ENCODE measurements at places on chromosomes 11 and 22.

GRCh38 chr11:61702701-61703312 is 22.6 kb downstream of the DAGLA start:
- DNase-seq: no peak

- DNase-seq: no peak
Measured at GRCh38 chr22:28597665-28598064, 82.0 kb downstream of the TTC28 start.

DNA sequence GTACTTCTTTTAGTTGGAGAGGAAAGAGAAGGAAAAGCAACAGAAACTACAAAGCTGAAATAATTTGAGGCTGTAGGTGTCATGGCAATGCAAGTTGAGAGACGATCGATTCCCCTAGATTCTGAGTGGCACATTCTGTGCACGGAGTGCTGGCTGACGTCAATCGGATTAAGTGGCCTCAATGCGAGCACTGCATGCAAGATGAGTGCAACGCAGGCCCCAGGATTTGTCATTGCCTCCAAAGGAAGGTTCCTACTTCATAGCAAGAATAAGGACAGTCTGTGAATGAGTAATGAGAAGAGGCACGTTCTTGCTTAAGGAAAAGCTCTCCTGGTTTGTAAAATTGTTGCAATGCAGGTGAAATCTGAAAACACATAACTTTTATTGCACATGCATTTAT is 892.4 kb downstream of the KCNA4 start:
- no peak for DNase-seq

DNA sequence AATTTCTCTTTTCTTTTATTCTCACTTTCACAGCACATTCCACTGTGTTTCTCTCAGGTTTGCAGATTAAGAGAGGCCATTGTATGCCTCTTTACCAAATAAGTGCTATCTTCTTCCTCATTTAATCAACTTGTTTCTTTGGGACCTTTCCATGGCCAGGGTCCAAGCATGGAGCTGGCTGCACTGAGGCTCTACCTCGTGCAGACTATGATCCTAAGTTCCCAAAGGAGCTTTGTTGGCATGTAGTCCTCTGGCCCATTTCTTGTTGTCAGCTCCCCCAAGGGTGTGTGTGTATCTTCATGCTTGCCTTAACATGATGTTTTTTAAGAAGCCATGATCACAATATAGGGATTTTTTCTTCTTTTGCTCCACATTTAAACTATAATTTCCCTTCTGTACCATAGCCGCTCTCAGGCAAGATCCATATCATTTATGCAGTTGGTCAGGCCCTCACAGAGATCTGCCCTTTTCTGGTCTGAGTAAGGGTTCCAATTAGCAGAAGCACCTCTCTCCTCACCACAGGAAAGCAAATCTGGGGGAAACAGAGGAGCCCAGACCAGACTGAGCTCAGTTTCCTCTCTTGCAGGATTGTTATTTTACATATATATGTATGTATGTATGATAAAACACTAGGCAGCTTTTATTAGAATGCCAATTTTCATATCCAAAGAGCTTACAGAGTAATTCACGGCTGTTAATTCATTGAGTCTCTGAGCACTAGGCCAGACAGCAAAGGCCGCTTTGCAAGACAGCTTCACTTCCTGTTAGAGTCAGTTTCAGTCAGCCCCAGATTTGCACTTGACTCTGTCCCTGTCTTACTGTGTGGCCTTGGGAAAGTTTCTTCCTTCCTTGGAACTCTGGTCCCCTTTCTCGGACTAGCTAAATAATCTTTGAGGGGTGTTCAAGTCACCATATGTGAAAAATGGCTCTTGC is 34.3 kb downstream of the CYB5R2 start:
- DNase-seq: no peak

DNA sequence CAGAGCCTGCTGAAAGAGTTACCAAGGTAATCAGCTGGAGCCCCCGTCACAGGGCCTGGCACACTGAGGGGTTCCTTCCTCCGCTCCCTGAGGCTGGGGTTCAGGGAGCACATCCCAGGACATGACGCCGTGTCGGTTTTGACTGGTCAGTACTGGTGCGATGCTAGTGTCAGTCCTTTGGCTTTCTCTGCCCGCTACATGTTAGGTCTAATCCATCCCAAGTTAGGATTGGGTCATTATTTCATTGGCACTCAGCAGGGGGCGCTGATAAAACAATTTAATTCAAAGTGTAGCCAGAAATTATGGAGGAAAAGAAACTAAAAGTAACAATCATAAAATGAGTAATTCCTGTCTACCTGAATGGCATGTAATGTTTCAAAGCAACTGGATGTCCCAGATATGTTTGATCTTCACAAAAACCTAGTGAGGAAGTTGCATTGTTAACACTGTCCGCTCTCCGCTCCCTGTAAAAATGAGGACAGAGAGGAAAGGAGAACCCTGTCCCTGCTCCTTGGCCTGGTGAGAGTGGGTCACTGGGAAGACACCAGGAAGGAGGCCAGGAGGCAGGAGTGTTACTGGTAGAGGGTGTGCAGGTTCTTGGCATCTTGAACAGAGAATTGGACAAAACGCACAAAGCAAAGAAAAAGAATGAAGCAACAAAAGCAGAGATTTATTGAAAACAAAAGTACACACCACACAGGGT is 27.1 kb downstream of the TSKU start:
- DNase-seq: no peak

- no peak for DNase-seq
Measured at GRCh38 chr11:79670882-79671281, 230.1 kb upstream of the TENM4 start.

DNA sequence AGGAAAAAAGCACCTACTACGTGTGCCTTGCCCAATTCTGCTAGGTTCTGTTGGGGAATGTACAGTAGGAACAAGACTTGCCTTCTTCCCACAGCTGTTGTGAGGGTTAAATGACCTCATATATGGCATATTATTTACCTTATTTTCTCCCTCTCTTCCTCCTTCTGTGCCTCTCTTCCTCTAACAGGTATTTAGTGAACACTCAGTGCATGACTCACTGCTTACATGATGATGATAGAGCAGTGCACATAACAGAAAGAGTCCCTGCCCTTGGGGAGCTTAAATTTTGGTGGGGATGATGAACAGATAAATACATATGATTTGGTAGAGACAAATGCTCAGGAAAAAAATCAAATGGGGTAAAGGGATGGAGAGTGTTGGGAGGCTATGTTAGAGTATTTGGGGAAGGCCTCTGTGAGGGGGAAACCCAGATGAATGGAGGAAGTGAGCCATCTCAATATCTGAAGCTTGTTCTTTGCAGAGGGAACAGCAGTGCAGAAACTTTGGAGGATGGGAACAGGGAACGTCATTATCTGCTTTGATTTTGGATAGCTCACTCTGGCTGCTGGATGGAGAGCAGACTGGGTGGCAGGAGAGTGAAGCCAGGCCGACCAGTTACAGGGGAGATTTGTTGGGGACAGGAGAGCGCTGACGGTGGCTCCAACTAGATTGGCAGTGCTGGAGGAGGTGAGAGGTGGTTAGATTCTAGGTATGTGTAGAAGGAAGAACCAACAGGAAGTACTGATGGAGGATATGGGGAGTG is 95.5 kb upstream of the TENM4 start:
- no peak for DNase-seq

- no peak for DNase-seq
Measured at GRCh38 chr11:77449060-77449521, 24.8 kb downstream of the PAK1 start.

DNA sequence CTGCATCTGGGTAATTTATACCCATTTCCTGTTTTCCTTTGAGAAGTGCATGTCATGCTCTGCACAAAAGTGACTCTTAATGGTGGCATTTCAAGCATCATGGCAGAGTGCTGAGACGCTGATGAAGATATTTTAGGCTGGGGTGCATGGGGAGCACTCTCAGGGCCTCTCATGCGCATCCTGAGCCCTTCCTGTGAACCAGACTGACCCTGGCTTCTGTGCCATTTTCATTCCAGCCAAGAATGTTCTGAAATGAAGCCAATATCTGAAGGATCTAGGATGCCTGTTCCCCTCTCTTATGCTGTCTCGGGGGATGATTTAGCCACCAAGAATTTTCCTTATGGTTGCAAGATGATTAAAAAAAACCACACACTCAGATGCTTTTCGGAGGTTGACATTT is 61.5 kb downstream of the MIAT start:
- no peak for DNase-seq

DNA sequence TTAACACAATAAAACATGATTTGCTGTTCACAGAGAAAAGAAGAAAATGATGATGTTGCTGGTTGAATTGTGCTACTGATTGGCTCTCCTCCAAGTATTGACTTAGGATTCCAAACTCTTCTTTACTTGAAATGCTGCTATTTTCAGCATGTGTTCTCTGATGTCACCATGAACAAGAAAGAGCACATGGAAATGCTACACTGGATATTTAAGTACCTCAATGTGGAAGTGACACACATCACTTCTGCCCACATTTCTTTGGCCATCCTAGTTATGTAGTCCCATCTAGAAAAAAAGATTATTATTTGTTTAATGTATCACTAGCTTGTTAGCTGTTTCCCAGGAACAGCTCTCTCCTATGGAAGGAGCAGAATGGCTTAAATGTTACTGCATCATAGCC is 27.2 kb downstream of the OR52B2 start:
- no peak for DNase-seq

GRCh38 chr11:3879216-3879966 is 23.9 kb downstream of the STIM1 start:
- DNase-seq: no peak

DNA sequence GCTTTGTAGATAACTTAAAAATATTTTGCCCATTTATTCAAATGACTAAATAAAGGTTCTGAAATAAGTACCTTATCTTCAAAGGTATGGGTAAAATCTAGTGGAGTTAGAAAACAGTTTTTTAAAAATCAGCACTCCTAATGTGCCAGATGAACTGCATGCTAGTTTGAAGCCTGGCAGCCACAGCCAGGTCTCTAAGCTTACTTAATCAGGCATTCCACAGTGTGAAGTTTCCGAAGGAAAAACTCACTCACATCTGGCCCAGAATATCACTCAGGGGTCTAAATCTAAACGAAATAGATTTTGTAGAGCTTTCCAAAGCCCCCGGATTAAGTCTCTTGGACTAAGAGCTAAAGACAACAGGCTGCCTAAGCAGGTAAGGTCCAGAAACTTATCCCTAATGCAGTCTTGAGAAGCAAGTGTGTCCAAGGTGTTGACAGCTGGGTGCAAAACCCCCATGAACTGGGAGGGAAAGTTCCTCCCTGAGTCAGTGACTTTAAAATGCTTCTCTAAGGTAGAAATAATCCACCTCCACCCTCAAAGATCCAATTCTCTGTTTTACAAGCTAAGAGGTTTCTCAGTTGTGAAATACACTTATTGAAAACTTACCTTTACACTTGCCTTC is 157.6 kb downstream of the FCHSD2 start:
- DNase-seq: no peak

DNA sequence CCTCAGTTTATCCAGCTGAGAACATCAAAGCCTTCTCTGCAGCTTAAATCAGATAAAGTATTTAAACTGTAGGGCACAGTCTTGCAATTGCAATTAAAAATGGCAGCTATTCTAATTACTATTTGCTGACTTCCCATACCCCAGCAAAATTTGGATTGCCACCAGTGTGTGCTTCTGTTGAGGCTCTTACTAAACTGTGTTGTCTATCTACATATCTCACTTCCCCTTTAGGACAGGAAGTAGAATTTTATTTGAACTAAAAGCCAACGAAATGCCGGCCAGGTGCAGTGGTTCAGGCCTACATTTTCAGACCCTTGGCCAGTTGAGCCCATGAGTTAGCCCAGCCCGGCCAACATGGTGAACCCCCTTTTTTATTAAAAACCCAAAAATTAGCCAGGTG is 7.1 kb downstream of the SAA4 start:
- DNase-seq: no peak

- no peak for DNase-seq
Measured at GRCh38 chr11:58898106-58898505, 41.2 kb upstream of the GLYATL1 start.

DNA sequence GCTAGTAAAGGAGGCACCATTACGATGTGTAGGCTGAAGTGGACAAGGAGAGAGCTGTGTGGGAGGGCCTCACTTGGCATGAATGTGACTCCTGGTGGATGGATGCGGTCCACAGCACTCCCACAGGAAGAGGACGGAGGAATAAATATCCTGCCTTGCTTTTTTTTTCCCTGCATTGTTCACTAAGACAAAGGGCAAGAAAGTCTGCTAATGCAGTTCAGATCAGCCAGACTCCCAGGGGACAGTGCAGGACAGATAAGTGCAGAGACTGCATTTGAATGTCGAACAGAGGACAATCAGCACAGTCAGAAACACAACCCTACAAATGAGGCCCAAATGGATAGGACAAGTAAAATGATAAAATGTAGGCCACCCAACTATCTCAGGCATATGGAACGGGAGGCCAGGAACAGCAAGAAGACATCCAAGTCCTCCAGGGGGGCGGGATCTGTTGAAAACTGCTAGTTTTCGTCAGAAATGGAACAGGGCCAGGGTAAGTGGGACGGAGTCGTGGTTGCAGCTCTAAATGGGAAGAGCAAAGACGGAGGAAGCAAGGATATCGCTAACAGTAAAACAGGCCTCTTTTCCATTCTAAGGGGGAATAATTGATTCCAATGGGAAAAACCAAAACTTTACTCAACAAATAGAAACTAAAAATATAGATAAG is 25.2 kb upstream of the OR8B8 start:
- DNase-seq: no peak

GRCh38 chr11:2276280-2277007 is 6.1 kb upstream of the ASCL2 start:
- DNase-seq: no peak

DNA sequence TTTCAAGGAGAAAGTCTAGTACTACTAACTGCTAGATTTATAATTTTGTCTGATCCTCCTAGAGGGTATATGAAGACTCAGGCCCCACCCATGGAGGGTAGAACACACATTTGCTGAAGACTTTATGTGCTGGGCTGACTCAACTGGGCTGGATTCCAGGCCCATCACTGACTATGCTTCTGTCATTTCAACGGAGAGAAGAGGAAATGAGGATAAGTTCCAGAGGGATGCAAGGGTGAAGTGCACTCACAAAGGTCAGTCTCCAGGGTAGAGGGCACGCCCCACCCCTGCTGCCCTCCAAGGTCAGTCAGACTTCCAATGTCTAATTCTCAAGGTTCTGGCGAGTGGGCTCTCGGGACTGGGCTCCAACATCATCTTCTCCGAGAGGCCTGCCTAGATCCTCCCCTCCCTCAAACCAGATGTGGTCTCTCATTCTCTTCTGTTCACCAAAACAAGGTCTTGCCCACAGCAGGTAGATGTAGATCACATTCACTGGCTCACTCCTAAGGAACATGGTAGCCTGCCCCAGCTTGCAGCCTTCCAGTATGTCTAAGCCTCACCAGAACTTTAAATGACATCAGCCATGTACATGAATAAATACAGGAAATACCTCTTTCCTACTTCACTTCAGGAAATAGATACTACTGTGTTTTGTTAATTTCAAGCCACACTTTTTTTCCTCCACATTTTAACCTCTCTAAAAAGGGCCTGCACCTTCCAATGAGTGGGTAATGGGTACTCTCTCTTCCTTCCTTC is 7.3 kb upstream of the C11orf86 start:
- DNase-seq: no peak

GRCh38 chr22:39374191-39374590 is 24.4 kb downstream of the SYNGR1 start:
- DNase-seq: no peak

- no peak for DNase-seq
Measured at GRCh38 chr22:49448526-49448925, 379.1 kb downstream of the BRD1 start.

GRCh38 chr22:23388517-23388890 is 191.6 kb downstream of the IGLL1 start:
- no peak for DNase-seq

- DNase-seq: no peak
Measured at GRCh38 chr11:118060869-118061268, 16.0 kb upstream of the TMPRSS4 start.

- no peak for DNase-seq
Measured at GRCh38 chr22:19359554-19360299, 68.2 kb upstream of the CLTCL1 start.

- no peak for DNase-seq
Measured at GRCh38 chr11:117839936-117840813, 15.6 kb upstream of the FXYD2 start.

Measured in stimulated activated CD4-positive, alpha-beta T cell treated with anti-CD3 and anti-CD28 coated beads, TNF-alpha, amount 100 ng/mL, for 24 hours (primary cell).